ENCODE measurements at places on chromosomes 3 and 15. TPM values are rescaled to one million over a fixed set of nuclear protein-coding genes. Genes with fewer than 3 reads are reported as not detected.

C3orf85 gene
- not detected for total RNA-seq

LDHAL6B gene
- total RNA-seq = not detected

CSPG4 gene
- total RNA-seq = 258 TPM

PRTG gene
- total RNA-seq = 0.21 TPM

GRCh38 chr15:20344601-20345400, 196.8 kb downstream of the GOLGA6L6 start:
- H3K27ac ChIP-seq = no peak overlapping the region
- H3K4me3 ChIP-seq = no peak overlapping the region
- no peaks in the 10 kb centered on the region for H3K36me3 ChIP-seq
- no peaks in the 10 kb centered on the region for H3K4me1 ChIP-seq
- DNase-seq = peak; percentile 12

DNA sequence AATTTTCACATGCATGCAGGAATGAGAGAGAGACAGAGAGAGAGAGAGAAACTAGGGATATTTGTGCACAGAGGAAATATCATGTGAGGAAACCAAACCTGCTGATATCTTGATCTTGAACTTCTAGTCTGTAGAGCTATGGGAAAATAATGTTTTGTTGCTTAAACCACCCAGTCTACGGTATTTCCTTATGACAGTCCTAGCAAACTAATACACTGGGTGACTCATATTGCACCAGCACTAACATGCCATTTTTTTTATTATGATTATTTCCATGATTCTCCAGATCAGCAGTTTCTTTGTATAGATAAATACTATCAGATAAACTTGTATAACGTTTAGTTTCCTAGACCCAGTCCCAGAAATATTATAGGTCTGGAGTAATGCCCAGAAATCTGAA, 1259.0 kb downstream of the ZPLD1 start:
- H3K27ac ChIP-seq = no peak overlapping the region
- no peaks in the 10 kb centered on the region for H3K36me3 ChIP-seq
- H3K27me3 ChIP-seq = no peaks in the 10 kb centered on the region
- H3K4me1 ChIP-seq = no peaks in the 10 kb centered on the region
- DNase-seq = no peak
- no peak overlapping the region for H3K4me3 ChIP-seq

DNA sequence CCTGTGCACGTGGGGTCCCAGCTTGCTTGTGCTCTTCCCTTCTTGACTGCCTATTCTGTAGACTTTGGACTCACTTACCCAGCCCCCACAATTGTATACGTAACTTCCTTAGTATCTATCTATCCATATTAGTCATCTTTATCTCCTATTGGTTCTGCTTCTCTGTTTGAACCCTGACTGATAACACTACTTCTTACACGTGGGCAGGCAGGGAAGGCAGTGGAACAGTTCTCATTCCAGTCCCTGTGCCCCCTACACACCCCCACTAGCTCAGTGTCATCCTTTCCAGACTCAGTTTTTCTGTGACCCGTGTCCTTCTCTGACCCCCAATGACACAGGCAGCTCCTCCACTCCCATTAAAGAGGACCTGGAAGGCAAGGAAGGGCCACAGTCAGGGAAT, 74.2 kb upstream of the FBN1 start:
- no peak for DNase-seq
- no peaks in the 10 kb centered on the region for H3K27me3 ChIP-seq
- no peak overlapping the region for H3K27ac ChIP-seq
- H3K4me3 ChIP-seq = no peak overlapping the region
- no peaks in the 10 kb centered on the region for H3K36me3 ChIP-seq
- no peaks in the 10 kb centered on the region for H3K4me1 ChIP-seq

GRCh38 chr3:196970547-196971093, 2.0 kb upstream of the PIGZ start:
- H3K27ac ChIP-seq = no peak overlapping the region
- DNase-seq = no peak

DNA sequence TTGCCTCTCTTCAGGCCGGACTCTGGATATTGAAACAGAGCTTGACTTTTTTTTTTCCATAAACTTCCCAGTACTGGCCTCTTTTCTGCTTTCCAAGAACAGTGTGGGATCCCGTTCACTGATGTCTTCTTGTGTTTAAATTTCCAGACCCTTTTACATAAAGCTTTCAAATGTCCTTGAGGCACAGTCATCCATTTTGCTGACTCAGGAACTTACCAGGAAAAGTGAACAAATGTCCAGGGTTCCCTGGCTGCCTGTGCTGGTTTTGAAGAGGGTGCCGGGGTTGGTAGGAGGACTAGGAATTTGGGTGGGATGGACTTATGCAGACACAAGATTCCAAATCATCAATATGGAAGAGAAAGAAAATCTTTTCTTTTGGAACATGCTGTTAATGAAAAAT, 68.1 kb downstream of the CHDH start:
- DNase-seq = no peak
- no peak overlapping the region for H3K4me3 ChIP-seq
- H3K4me1 ChIP-seq = peaks cover 20% of the 10 kb centered on the region
- H3K27me3 ChIP-seq = no peaks in the 10 kb centered on the region

- peaks cover 14% of the 10 kb centered on the region for H3K4me1 ChIP-seq
- DNase-seq = no peak
- no peaks in the 10 kb centered on the region for H3K36me3 ChIP-seq
Observed at GRCh38 chr15:76974456-76975036, 20.4 kb upstream of the PSTPIP1 start.

DNA sequence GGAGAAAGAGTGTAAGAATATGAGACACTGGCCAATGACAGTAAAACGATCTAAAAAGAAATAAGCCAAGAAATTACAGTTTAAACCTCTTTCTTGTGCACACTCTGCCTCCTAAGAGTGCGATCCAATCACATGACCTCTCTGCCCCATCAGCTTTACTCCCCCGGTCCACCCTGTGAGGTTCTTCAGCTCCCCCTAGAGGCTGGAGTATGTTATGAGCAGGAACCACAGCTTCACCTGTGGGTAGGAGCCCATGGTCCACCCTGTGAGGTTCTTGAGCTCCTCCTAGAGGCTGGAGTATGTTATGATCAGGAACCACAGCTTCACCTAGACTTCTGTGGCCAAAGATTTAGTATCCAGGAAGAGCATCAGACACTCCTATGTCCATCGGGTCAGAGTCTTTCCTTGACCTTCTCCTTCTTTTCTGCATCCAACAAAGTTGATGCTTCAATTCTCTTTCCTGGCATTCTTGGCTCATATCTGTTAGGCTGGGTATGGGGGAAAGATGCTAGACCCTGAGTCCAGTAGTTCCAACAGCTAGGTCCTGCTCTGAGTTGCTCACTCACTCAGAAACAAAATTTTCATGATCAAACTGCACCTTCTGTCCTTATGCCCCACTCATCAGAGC, 164.0 kb downstream of the MINAR1 start:
- H3K27me3 ChIP-seq = no peaks in the 10 kb centered on the region
- H3K4me1 ChIP-seq = no peaks in the 10 kb centered on the region

Data from ascending aorta (tissue), 2 donors.